Activated CD8-positive, alpha-beta memory T cell treated with anti-CD3 and anti-CD28 coated beads, Interleukin-2, amount 50 U/mL, for 48 hours (primary cell): ENCODE measurements at places on chromosomes 1 and 21.

- DNase-seq: no peak
These were observed 1.4 kb downstream of the TENT5B start for GRCh38 chr1:27011058-27011764.

DNA sequence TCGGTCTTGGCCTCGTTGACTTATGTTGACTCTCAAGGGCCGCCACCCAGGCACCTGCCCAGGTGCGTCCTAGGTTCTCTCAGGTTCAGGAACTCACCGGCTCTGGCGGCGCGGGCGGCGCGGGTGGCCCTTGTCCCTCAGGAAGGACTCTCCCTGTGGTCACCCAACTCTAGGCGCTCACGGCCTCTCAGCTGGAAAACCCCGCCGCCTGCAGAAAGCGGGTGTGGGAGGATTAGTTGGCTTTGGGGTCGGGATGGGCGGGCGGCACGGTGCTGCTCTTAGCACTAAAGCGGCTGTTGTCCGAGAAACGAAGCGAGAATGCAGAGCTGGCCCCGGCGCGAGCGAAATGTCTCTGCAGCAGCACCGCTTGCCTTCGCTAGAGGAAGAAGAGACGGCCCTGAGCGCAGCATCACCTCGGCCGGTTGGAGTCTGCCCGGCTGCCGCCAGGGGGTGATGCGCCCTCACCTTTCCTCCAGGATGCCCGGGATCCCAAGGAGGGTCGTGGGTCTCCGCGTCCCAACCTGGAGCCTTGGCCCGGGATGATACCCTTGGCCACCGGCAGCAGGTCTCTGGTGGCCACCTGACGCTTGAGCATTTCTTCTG lies 8.1 kb upstream of the TADA1 start:
- peak; percentile 67 for DNase-seq

- no peak for DNase-seq
These were observed 23.7 kb upstream of the DISP1 start for GRCh38 chr1:222791006-222791710.

DNA sequence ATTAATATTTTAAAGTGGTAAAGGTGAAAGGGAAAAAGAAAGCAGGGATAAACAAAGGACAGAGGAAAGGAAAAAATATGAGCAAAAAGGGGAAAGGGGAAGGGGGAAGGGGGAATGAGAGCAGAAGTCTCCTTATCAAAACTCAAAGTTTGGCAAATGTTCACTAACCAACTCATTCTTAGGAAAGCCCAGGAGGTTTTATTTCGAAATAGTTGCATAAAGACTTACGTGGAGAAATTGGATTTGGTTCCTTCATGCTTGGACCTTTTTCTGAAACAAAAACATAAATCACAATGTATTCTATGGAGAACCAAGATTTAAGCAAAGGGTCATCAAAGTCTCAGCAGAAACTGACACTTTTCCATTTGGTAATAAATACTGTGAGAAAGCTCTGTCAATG lies 188.1 kb downstream of the TGFBR3 start:
- DNase-seq: no peak

DNA sequence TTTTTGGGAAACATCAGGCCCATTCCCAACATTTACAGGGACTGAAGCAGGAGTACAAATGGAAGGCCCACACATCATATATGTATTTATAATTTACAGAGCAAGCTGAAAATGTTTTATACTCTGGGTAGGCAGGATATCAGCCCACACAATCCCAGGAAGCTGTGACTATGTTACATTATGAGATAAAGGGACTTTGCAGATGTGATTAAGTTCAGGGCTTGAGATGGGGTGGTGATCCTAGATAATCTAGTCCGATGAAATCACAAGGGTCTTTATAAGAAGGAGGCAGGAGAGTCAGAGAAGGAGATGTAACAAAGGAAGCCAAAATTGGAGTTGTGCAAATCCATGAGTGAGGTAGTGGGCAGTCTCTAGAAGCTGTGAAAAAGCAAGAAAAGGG lies 160.5 kb downstream of the PDE4B start:
- DNase-seq: no peak

- no peak for DNase-seq
These were observed 528.5 kb downstream of the PLPP3 start for GRCh38 chr1:56050911-56051310.

DNA sequence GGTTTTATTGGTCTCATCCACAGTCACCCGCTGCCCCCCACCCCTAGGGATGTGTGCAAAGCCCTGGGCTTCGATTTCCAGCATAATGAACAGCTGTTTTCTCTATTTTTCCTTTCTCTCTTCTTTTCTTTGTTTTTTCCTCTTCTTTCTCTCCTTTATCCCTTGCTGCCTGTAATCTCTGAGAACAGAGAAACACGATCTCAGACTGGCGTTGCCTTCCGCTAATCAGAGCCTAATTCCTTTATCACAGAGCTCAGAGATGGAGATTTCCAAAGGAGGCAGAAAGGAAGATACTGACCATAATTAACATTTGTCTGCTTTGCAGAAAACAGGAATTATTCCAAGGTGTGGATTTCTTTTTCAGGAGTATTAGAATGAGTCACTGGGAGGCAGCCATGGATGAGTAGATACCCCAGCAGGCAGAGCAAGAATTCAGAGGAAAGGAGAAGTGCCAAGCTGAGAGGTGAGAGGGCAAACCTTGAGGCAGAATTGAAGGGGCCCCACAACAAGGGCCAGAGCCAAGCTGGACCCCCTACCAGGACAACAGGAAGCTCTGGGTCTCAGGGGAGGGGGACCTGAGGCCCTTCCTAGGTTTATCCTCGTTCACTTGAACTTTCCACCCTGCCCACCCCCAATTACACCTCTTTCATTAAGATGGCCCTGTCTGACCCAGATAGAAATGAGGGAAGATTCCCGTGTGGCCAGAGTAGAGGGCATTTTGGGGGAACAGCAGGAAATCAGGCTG lies 33.3 kb downstream of the MATN1 start:
- no peak for DNase-seq

DNA sequence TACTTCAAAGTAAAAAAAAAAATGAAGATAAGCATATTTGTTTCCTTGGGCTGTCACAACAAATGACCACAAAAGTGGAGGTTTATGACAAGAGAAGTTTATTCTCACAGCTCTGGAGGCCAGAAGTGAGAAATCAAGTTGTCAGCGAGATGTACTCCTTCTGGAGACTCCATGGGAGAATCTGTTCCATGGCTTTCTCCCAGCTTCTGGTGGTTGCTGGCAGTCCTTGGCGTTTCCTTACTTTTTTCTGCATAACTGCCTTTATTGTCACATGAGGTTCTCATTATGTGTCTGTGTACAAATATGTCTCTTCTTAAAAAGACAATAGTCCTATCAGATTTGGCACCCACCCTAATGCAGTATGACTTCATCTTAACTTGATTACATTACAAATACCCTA lies 398.3 kb downstream of the KCNT2 start:
- no peak for DNase-seq

DNA sequence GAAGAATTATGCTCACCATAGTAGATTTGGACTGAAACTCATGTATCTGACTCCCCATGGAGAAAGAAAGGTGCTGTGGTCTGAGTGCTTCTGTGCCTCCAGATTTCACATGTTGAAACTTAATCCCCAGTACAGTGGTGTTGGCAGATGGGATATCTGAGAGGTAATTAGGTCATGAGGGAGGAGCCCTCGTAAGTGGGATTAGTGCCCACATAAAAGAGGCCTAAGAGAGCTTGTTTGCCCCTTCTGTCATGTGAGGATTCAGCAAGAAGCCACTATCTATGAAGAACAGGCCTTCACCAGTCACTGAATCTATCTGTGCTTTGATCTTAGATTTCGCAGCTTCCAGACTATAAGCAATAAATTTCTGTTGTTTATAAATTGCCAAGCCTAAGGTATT lies 150.1 kb downstream of the PLPP3 start:
- no peak for DNase-seq

DNA sequence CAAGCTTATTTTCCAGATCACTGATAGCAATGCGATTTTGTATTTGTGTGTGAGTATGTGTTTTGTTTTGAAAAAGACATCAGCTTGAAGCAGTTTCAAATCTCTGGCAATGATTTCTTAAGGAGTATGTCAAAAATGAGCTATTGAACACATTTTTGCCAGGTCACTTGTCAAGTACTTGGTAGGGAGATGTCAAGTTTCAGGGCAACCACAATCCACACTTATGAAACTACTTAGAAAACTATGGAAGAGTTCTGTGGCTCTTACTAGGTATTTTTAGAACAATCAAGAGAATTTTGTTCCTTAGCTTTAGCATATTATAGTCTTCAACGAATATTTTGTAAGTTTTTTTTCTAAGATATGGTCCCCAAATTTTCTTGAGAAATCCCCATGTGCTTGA lies 318.8 kb upstream of the ZRANB2 start:
- DNase-seq: no peak

- DNase-seq: no peak
These were observed 46.8 kb upstream of the USP25 start for GRCh38 chr21:15682977-15683376.

DNA sequence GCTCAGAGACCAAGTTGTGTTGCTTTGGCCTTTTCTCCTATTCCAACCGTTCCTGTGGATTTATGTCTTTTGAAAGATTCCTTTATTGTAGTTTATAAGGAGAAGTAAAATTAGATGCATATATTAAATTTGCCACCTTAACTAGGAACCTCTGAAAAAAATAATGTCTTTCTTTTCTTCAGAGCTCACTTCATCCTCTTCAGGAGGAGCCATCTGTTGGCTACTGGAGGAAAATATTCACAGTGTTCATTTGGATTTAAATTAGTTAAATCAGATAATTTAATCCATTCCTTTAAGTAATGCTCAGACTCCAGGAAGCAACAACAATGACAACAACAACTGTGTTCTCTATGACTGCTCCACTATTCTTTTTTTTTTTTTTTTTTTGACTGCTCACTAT lies 164.0 kb downstream of the FASLG start:
- no peak for DNase-seq

DNA sequence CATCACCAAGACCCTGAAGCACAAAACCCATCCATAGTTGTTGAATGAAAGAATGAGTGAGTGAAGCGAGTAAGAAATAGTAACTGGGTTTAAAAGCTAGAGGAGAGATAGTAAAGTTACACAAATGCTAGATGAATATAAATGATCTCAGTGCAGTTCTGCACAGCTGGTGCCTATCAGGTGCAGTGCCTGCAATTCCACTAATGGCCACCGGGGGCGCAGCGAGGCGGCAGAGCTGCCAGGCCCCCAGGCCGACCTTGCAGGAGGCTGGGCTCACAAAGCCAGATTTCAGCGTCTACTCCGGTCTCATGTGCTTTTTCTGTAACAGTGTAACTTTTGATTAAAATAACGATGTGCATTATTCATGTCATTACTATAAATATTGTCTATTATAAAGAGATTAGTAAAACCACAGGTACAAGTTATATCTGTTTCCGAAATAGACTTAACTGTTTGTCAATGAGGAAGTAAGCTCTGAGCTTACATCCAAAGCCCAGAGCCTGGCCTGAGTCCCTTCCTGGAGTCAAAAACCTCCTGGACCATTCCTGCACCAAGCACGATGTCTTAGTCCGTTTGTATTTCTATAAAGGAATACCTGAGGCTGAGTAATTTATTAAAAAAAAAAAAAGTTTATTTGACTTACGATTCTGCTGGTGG lies 477.6 kb downstream of the NPHP4 start:
- peak; percentile 92 for DNase-seq

DNA sequence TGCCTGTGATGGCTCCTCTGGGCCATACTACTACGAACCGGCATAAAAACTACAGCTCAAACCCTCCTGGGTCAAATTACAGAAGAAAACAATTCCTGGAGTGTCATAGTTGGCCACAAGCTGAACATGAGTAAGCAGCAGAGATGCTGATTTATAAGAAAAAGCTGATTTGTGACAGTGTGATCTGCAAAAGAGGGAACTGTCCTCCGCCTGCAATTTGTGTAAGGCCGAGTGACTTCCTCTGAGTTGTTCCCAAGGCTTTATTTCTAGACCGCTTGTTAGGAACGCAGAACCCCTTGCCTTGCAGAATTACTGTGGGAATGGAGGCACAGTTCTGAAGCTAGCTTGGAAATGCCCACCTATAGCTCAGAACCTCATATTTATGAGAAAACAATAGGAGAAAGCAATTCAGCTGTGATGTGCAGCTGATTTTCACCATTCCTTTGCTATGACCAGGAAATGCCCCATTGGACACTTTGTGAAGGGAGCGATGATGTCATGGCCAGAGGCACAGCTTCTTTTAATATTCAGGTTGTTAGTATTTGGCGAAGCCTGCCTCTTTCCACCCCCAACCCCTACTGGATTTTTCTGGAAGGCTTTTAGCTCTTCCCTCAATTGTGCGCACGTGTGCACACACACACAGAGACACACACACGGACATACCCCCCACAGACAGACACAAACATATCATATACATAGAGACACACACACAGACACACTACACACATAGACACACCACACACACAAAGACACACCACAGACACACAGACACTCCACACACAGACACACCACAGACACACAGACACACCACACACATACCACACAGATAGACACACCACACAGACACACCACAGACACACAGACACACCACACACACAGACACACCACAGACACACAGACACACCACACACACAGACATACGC lies 47.6 kb downstream of the IER5 start:
- DNase-seq: no peak

GRCh38 chr1:167121375-167122120 lies 27.7 kb downstream of the STYXL2 start:
- DNase-seq: peak; percentile 66

- DNase-seq: no peak
These were observed 358.4 kb upstream of the ADGRL4 start for GRCh38 chr1:79364896-79365295.

DNA sequence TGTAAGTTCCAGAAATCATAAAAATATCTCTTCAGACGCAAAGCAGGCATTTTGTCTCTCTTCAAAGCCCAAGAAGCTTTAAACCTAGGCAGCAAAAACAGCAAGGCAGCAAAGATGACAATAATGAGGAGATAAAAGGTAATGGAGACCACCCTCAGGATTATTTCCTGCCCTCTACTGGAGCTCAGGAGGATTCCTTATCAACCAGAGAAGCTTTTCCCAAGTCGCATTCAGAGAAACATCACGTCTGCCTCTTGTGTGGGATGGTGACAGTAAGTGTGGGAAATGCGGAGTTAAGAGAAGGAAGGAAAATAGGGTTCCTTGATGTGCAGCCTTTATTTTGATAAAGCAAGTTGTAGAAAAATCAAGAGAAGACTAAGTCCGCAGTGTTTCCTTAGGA lies 365.8 kb downstream of the RGS7 start:
- DNase-seq: no peak

- DNase-seq: no peak
These were observed 57.5 kb upstream of the SDC3 start for GRCh38 chr1:30965924-30966599.
